ENCODE measurements at places on chromosomes 16 and 17.

DNA sequence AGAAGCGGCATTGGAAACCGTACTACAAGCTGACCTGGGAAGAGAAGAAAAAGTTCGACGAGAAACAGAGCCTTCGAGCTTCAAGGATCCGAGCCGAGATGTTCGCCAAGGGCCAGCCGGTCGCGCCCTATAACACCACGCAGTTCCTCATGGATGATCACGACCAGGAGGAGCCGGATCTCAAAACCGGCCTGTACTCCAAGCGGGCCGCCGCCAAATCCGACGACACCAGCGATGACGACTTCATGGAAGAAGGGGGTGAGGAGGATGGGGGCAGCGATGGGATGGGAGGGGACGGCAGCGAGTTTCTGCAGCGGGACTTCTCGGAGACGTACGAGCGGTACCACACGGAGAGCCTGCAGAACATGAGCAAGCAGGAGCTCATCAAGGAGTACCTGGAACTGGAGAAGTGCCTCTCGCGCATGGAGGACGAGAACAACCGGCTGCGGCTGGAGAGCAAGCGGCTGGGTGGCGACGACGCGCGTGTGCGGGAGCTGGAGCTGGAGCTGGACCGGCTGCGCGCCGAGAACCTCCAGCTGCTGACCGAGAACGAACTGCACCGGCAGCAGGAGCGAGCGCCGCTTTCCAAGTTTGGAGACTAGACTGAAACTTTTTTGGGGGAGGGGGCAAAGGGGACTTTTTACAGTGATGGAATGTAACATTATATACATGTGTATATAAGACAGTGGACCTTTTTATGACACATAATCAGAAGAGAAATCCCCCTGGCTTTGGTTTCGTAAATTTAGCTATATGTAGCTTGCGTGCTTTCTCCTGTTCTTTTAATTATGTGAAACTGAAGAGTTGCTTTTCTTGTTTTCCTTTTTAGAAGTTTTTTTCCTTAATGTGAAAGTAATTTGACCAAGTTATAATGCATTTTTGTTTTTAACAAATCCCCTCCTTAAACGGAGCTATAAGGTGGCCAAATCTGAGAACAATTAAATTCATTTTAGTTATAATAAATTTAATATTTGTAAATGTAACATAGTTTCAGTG, 1.7 kb downstream of the HEXIM1 start:
- H3K4me1 ChIP-seq, result peaks cover 38% of the 10 kb centered on the region
- no peaks in the 10 kb centered on the region for H3K27me3 ChIP-seq
- peak overlapping the region; percentile 75 for H3K4me3 ChIP-seq
- peak; percentile 86 for DNase-seq
- H3K36me3 ChIP-seq, result no peaks in the 10 kb centered on the region

DNA sequence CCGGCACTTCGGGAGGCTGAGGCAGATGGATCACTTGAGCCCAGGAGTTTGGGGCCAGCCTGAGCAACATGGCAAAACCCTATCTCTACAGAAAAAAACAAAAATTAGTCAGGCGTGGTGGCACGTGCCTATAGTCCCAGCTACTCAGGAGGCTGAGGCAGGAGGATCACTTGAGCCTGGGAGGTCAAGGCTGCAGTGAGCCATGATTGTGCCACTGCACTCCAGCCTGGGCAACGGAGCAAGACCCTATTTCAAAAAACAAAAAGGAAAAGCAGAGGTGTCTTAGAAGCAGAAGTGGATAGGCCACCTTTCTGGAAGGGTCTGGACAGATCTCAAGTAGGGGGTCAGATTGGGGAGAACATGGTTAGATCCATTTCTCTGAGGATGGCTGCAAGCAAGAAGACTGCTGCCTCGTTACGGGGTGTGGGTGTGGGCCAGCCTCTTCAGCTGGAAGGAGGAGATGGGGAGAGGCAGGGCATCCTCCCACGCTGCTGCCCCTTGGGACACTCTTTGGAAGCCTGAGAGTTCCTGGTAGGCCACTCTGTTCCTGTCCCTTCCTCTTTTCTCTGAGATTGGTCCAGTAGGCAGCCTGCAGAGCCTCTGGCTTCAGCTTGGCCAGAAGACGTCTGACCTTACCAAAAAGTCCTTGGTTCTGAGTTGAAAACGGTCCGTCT, 208.0 kb downstream of the MSI2 start:
- H3K27ac ChIP-seq, result no peak overlapping the region
- H3K4me1 ChIP-seq, result no peaks in the 10 kb centered on the region
- no peak for DNase-seq
- H3K27me3 ChIP-seq, result no peaks in the 10 kb centered on the region
- no peak overlapping the region for H3K4me3 ChIP-seq
- H3K36me3 ChIP-seq, result no peaks in the 10 kb centered on the region

DNA sequence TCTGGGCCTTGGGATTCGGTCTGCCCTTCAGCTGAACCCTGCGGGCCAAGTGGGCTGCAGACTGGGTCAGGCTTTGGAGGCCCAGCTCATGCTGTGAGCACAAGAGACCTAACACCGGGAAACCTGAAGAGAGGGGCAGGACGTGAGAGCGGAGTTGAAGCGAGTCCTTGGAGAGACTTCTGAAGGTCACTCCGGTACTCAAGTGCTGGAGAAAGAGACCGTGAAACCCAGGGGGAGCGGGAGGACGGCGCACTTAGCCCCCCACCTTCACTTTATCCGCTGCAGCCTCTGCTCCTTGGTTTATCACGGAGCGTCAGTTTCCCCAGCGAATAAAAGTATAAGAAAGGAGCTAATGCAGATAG, 361 bp downstream of the UQCRC2 start:
- H3K27ac ChIP-seq, result peak overlapping the region; percentile 95
- no peaks in the 10 kb centered on the region for H3K4me1 ChIP-seq
- H3K4me3 ChIP-seq, result peak overlapping the region; percentile 75

DNA sequence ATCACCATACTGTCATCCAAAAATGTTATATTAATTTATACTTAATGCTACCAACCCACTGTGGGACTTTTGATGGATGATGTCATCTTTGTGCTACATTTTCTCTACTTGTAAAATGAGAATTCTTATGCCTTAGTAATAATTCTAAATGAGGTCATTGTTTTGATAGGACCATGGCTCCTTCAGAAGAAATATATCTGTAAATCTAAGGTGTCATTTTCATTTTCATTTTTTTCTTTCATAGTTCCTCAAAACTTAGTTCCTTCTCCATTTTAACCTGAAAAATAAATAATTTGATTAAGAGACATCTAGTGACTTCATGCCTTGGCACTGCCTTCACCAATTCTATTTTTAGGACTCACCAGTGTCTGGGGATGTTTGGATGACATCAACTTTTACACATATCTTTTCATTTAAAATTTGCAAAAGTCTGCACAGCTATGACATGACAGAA, 48.7 kb downstream of the GPRC5B start:
- no peaks in the 10 kb centered on the region for H3K36me3 ChIP-seq
- H3K27me3 ChIP-seq, result no peaks in the 10 kb centered on the region
- no peak for DNase-seq
- no peaks in the 10 kb centered on the region for H3K4me1 ChIP-seq
- H3K27ac ChIP-seq, result peak overlapping the region; percentile 51

GRCh38 chr17:281365-281999, 71.1 kb downstream of the RPH3AL start:
- H3K4me3 ChIP-seq, result no peak overlapping the region
- DNase-seq, result no peak
- H3K27ac ChIP-seq, result no peak overlapping the region
- no peaks in the 10 kb centered on the region for H3K36me3 ChIP-seq
- no peaks in the 10 kb centered on the region for H3K4me1 ChIP-seq

GRCh38 chr16:48684148-48684547, 74.2 kb upstream of the N4BP1 start:
- H3K4me3 ChIP-seq, result no peak overlapping the region
- no peaks in the 10 kb centered on the region for H3K36me3 ChIP-seq
- no peak overlapping the region for H3K27ac ChIP-seq
- no peaks in the 10 kb centered on the region for H3K4me1 ChIP-seq

GRCh38 chr16:15972046-15972868, 22.8 kb downstream of the ABCC1 start:
- H3K27me3 ChIP-seq, result no peaks in the 10 kb centered on the region
- H3K4me3 ChIP-seq, result no peak overlapping the region
- H3K4me1 ChIP-seq, result no peaks in the 10 kb centered on the region
- no peaks in the 10 kb centered on the region for H3K36me3 ChIP-seq
- H3K27ac ChIP-seq, result no peak overlapping the region

- H3K4me3 ChIP-seq, result no peak overlapping the region
- no peaks in the 10 kb centered on the region for H3K27me3 ChIP-seq
- peaks cover 87% of the 10 kb centered on the region for H3K4me1 ChIP-seq
- no peaks in the 10 kb centered on the region for H3K36me3 ChIP-seq
- peak overlapping the region; percentile 61 for H3K27ac ChIP-seq
These were observed 57.0 kb downstream of the RAI1 start for GRCh38 chr17:17737961-17738894.

- H3K36me3 ChIP-seq, result peaks cover 4% of the 10 kb centered on the region
- DNase-seq, result no peak
- no peaks in the 10 kb centered on the region for H3K27me3 ChIP-seq
- H3K27ac ChIP-seq, result no peak overlapping the region
- no peaks in the 10 kb centered on the region for H3K4me1 ChIP-seq
These were observed 201.8 kb downstream of the SLC39A11 start for GRCh38 chr17:72890711-72891110.

DNA sequence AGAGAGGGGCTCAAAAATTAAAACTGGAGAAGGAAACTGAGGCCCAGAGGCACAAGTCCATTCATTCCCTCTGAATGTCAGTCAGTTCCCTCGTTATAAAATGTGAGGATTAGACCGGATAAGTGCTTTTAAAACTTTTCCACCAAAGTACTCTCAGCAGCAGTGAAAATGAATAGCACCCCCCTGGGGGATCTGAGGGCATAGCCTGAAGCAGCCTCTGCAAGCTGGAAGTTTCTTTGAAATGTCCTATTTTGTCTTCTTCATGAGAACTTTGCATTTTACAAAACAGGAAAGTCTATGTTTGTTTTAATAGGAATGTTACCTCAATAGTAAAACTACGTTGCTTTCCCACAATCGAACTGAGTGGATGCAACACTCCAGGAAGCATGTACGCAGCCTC, 273.0 kb downstream of the CEP112 start:
- H3K27ac ChIP-seq, result no peak overlapping the region
- H3K4me1 ChIP-seq, result no peaks in the 10 kb centered on the region
- no peaks in the 10 kb centered on the region for H3K27me3 ChIP-seq
- DNase-seq, result no peak
- no peak overlapping the region for H3K4me3 ChIP-seq

- no peaks in the 10 kb centered on the region for H3K27me3 ChIP-seq
- H3K36me3 ChIP-seq, result no peaks in the 10 kb centered on the region
- peak; percentile 63 for DNase-seq
- peak overlapping the region; percentile 83 for H3K4me3 ChIP-seq
These were observed 1.3 kb upstream of the RAB40C start for GRCh38 chr16:588639-588888.

DNA sequence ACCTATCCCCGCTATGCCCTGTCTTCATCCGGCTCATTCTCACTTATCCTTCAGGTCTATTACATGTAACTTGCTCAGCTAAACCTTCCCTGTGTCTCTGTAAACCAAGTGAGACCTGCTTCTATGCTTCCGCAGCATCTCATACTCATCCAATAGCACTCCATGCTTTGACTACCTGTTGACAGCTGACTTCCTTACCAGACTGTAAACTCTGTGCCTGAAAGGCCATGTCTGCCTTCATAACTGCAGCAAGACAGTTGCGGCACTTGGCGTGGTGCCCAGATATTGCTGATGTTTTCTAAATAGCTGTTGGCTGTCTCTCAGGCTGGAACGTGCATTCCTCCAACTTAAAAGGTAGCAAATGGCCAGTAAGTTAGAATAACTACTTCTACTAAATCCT, 1.8 kb upstream of the OR1E1 start:
- H3K27me3 ChIP-seq, result no peaks in the 10 kb centered on the region
- DNase-seq, result no peak
- no peaks in the 10 kb centered on the region for H3K36me3 ChIP-seq
- no peak overlapping the region for H3K27ac ChIP-seq

DNA sequence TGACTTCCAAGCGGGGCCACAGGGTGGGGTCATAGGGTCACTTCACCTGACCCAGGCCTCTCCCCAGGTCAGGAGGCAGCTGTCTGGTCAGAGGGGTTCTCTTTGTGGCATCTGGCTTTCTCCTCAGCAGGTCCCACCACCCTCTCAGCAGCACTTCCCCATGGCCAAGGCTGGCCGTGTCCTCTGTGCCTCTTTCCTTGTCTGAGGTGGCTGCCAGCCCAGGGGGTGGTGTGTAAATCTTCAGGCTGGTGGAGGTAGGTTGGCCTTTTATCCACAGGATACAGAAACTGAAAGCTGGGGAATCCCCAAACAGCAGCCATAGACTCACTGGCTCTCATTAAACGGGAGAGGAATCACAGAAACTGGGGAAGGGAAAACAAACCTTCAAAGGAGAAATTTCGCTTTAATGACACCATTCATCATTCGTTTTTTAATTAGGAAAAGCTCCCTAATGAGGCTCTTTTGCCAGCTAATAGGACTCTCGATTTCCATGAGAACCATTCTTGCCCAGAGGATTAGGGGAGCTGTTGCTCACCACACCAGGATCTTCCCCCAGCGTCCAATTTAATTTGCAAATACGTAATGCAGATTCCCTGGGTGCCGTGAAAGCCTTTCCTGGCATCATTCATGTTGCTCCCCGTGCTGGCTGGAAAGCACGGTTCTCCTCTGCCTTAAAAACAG, 18.0 kb downstream of the C17orf75 start:
- no peak overlapping the region for H3K27ac ChIP-seq
- DNase-seq, result no peak
- no peaks in the 10 kb centered on the region for H3K4me1 ChIP-seq

GRCh38 chr17:76011951-76012350, 11.3 kb downstream of the CDK3 start:
- H3K27ac ChIP-seq, result no peak overlapping the region
- no peak for DNase-seq
- H3K4me3 ChIP-seq, result no peak overlapping the region
- H3K36me3 ChIP-seq, result no peaks in the 10 kb centered on the region

GRCh38 chr16:51061328-51061727, 89.7 kb downstream of the SALL1 start:
- H3K36me3 ChIP-seq, result no peaks in the 10 kb centered on the region
- no peak overlapping the region for H3K4me3 ChIP-seq
- no peak for DNase-seq
- no peak overlapping the region for H3K27ac ChIP-seq

- H3K36me3 ChIP-seq, result no peaks in the 10 kb centered on the region
- H3K27ac ChIP-seq, result no peak overlapping the region
- no peak overlapping the region for H3K4me3 ChIP-seq
These were observed 37.8 kb downstream of the BCO1 start for GRCh38 chr16:81276323-81276722.

- H3K36me3 ChIP-seq, result no peaks in the 10 kb centered on the region
- peak; percentile 78 for DNase-seq
- H3K27me3 ChIP-seq, result no peaks in the 10 kb centered on the region
- no peak overlapping the region for H3K27ac ChIP-seq
- no peaks in the 10 kb centered on the region for H3K4me1 ChIP-seq
These were observed 82.0 kb upstream of the ALOX12 start for GRCh38 chr17:6913608-6914443.
